Ovary (tissue), 10 donors: ENCODE measurements at places on chromosomes 6 and 20. TPM values are rescaled to one million over a fixed set of nuclear protein-coding genes. Genes with fewer than 3 reads are reported as not detected.

The PIGT gene
- 75.2 TPM for total RNA-seq

The TRAPPC3L gene
- total RNA-seq = not detected

The TSPO2 gene
- total RNA-seq = not detected

The KIF25 gene
- total RNA-seq = not detected

The HLA-DOA gene
- total RNA-seq = 3.0 TPM

The ANKEF1 gene
- 6.9 TPM for total RNA-seq

The COX7A2 gene
- 202 TPM for total RNA-seq

- DNase-seq = no peak
- no peaks in the 10 kb centered on the region for H3K36me3 ChIP-seq
- no peak overlapping the region for H3K4me3 ChIP-seq
- no peaks in the 10 kb centered on the region for H3K27me3 ChIP-seq
These were observed 213.7 kb upstream of the CITED2 start for GRCh38 chr6:139588076-139588639.

DNA sequence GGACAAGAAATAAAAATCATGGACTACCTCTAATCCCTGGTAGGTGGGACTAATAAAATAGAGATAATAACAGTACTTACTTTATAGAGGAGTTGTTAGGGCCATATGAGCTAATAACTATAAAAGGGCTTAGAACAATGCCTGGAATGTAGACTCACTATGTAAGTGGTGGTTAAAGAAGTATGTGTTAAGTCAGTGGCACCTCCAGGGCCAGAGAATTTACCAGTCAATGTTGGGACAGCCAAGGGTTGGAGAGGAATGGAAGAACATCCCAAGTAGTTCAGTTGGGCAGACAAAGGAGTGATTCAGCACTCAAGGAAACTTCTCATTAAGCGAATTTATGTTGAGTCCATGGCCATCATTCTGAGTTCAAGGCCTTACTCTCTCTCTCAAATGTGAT, 116.8 kb downstream of the OTOR start:
- H3K4me1 ChIP-seq = no peaks in the 10 kb centered on the region
- DNase-seq = no peak
- H3K27me3 ChIP-seq = no peaks in the 10 kb centered on the region
- H3K4me3 ChIP-seq = no peak overlapping the region
- H3K36me3 ChIP-seq = no peaks in the 10 kb centered on the region

- H3K4me3 ChIP-seq = no peak overlapping the region
- no peaks in the 10 kb centered on the region for H3K36me3 ChIP-seq
- H3K27me3 ChIP-seq = no peaks in the 10 kb centered on the region
- no peak overlapping the region for H3K27ac ChIP-seq
- no peak for DNase-seq
These were observed 11.6 kb upstream of the CD164 start for GRCh38 chr6:109393886-109394281.

DNA sequence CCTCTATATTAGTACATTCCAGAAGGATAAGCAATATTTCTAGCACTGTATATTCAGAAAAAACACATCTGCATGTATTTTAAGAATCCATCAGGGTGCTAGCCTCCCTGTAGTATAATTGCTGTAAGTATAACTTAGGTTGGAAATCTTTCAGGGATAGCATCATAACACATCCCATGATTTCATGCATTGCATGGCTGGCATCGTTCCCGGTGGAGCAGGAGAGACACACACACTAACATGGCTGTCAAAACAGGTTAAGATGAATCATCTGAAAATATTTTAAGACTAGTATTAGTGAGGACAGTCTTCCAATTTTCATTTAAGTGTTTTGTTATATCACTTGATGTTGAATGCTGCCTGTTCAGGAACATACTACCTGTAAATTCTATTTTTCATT, 32.1 kb upstream of the CENPW start:
- no peaks in the 10 kb centered on the region for H3K4me1 ChIP-seq
- no peak overlapping the region for H3K27ac ChIP-seq
- H3K36me3 ChIP-seq = no peaks in the 10 kb centered on the region
- no peak for DNase-seq
- H3K27me3 ChIP-seq = no peaks in the 10 kb centered on the region

GRCh38 chr6:116444575-116444974, 16.6 kb upstream of the CALHM6 start:
- H3K27me3 ChIP-seq = no peaks in the 10 kb centered on the region
- peaks cover 5% of the 10 kb centered on the region for H3K4me1 ChIP-seq
- H3K4me3 ChIP-seq = no peak overlapping the region
- H3K36me3 ChIP-seq = no peaks in the 10 kb centered on the region
- no peak overlapping the region for H3K27ac ChIP-seq
- DNase-seq = no peak

DNA sequence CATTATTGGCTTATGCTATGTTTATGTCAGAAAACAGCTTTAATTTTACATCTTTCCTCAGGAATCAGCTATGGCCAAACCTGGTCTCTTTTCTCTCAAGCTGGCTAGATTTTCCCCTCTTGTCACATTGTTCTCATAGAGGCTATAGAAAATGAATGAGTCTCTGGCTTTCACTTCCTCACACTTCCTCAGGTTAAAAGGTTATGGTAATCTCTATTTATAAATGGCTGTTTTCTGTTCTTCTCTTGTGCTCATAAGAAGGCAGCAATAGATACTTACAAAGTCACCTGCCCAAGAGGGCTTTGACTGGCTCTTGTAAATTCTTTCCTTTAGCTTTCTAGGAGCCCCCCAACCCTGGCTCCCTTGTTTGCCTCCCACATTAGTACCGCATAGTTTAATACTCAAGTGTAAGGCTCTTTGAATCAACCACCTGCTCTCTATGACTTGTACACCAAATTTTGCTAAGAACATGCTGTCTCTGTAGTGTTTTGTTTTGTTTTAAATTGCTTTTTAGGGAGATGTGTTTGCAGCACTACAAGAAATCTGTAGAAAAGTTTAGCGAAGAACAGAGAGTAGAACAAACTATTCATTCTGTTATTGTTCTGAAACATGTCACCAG, 897.4 kb upstream of the CITED2 start:
- H3K27ac ChIP-seq = peak overlapping the region; percentile 6
- H3K4me3 ChIP-seq = no peak overlapping the region
- H3K4me1 ChIP-seq = peaks cover 2% of the 10 kb centered on the region
- no peaks in the 10 kb centered on the region for H3K36me3 ChIP-seq

GRCh38 chr6:118306392-118307238, 241.5 kb upstream of the PLN start:
- H3K36me3 ChIP-seq = no peaks in the 10 kb centered on the region
- H3K4me3 ChIP-seq = no peak overlapping the region

GRCh38 chr6:26223228-26223627, 136.0 kb downstream of the HFE start:
- H3K27ac ChIP-seq = no peak overlapping the region
- DNase-seq = no peak
- H3K27me3 ChIP-seq = no peaks in the 10 kb centered on the region
- no peaks in the 10 kb centered on the region for H3K36me3 ChIP-seq
- H3K4me1 ChIP-seq = peaks cover 7% of the 10 kb centered on the region

GRCh38 chr6:128005009-128005408, 104.2 kb upstream of the THEMIS start:
- no peaks in the 10 kb centered on the region for H3K4me1 ChIP-seq
- no peaks in the 10 kb centered on the region for H3K27me3 ChIP-seq
- H3K36me3 ChIP-seq = no peaks in the 10 kb centered on the region
- no peak overlapping the region for H3K4me3 ChIP-seq
- H3K27ac ChIP-seq = no peak overlapping the region
- no peak for DNase-seq

DNA sequence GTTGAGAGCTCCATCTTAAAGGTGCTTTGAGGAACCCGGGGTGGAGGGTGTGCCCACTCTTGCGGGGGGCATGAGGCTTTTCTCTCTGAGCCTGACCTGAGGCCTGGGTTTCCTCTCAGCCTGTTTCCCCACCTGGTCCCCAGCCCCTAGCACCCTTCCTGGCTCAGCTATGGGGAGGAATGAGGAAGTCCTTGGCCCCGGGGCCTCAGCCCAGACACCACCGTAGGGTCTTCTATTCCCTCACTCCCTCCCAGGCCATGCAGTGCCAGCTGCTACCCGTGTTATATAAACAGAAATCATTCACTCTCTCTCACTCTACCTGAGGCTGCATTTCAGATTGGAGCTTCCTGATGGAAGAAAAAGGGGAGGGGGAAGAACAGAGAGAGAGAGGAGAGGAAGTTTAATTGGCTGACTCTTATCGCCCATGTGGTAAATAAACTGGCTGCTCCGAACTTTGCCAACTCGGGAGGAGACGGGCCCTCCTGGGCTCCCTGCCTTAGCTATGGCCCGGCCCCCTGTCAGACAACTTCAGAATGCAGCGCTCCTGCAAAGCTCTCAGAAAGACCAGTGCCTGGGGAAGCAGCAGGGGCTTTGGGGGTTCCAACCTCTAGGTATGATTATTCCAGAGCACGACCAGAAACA, 2.8 kb downstream of the CDH22 start:
- no peak overlapping the region for H3K27ac ChIP-seq
- no peak overlapping the region for H3K4me3 ChIP-seq
- no peaks in the 10 kb centered on the region for H3K4me1 ChIP-seq
- no peaks in the 10 kb centered on the region for H3K27me3 ChIP-seq

DNA sequence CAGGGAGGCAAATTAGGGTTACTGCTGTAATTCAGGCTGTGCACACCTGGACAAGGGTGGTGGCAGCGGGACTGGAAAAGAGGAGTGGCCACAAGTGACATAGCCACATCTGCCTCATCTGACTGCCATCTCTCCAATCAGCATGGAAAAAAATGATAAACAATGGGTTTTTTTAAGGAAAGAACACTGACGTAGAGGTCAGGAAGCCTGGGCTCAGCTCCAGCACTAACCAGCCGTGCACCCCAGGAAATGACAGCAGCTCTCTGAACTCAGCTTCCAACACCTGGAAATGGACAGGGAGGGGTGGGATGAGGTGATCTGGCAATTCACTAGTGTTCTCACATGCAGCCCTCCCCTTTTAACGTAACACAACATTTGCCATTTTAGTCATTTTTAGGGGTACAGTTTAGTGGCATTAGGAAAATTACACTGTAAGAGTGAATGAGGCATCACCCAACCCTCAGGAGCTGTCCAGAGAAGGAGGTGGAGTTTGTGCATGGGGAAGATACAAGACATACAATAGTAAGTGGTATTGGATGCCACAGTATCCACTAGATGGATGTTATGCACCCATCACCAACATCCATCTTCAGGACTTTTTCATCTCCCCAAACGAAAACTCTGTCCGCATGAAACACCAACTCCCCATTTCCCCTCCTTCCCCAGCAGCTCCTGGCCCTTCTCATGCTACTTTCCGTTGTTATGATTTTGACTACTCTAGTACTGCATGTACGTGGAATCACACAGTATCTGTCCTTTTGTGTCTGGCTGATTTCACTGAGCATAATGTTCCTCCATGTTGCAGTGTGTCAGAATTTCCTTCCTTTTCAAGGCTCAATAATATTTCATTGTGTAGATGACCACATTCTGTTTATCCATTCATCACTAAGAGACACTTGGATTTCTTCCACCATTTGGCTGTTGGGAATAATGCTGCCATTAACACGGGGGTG, 215.5 kb upstream of the ECI2 start:
- H3K27me3 ChIP-seq = no peaks in the 10 kb centered on the region
- no peak overlapping the region for H3K4me3 ChIP-seq
- H3K36me3 ChIP-seq = no peaks in the 10 kb centered on the region
- H3K4me1 ChIP-seq = no peaks in the 10 kb centered on the region

DNA sequence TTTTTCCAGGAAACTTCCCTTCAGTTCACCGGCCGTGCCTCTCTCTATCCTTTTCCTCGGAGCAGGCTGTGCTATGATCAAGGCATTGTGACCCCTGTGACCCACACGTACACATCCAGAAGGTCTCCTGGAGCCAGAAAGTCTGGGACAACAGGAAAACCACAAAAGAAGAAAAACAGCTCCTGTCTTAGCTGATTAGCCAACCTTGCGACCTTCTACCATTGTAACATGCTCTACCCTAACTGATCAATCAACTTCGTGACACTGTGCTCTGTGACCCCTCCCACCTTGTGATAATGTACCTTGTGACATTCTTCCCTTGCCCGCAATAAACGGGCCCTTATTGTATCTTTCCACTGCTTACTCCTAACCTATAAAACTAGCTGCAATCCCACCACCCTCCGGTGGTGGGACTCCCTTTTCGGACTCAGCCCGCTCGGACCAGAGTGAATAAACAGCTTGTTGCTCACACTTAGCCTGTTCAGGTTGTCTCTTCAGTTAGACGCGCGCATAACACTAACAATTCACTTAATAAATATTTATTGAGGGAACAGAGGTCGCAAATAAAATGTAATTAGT, 24.2 kb downstream of the ZNF311 start:
- H3K36me3 ChIP-seq = no peaks in the 10 kb centered on the region
- H3K27ac ChIP-seq = no peak overlapping the region
- peaks cover 3% of the 10 kb centered on the region for H3K4me1 ChIP-seq
- H3K27me3 ChIP-seq = no peaks in the 10 kb centered on the region

GRCh38 chr6:124073820-124074587, 270.3 kb downstream of the NKAIN2 start:
- H3K27ac ChIP-seq = no peak overlapping the region
- no peaks in the 10 kb centered on the region for H3K36me3 ChIP-seq
- no peak overlapping the region for H3K4me3 ChIP-seq
- no peak for DNase-seq
- H3K4me1 ChIP-seq = no peaks in the 10 kb centered on the region
- no peaks in the 10 kb centered on the region for H3K27me3 ChIP-seq

DNA sequence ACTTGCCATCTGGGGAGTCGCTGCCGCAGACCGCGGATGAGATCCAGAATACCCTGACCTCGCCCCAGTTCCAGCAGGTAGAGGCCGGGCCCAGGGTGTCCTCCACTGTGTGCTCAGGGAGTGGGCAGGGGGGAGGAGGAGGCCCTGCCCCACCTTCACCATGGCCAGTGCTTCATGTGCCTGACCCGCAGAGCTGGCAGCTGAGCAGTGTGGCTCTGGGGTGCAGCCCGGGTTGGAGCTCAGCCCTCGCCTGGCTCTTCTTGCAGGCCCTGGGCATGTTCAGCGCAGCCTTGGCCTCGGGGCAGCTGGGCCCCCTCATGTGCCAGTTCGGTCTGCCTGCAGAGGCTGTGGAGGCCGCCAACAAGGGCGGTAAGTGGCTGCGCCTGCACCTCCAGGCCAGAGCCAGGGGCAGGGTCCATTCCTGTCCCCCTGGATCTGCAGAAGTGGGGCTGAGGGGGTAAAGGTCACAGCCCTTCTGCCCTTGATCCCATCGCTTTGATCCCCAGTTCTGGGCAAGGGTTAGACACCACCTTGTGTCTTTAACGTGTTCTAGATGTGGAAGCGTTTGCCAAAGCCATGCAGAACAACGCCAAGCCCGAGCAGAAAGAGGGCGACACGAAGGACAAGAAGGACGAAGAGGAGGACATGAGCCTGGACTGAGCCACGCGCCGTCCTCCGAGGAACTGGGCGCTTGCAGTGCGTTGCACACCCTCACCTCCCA, 5.5 kb downstream of the ADRM1 start:
- DNase-seq = no peak
- H3K4me1 ChIP-seq = peaks cover 11% of the 10 kb centered on the region
- no peaks in the 10 kb centered on the region for H3K36me3 ChIP-seq
- H3K27ac ChIP-seq = no peak overlapping the region
- H3K27me3 ChIP-seq = no peaks in the 10 kb centered on the region

GRCh38 chr6:140663772-140664171, 1289.3 kb upstream of the CITED2 start:
- H3K36me3 ChIP-seq = no peaks in the 10 kb centered on the region
- DNase-seq = no peak
- H3K4me3 ChIP-seq = no peak overlapping the region
- H3K27ac ChIP-seq = no peak overlapping the region
- no peaks in the 10 kb centered on the region for H3K27me3 ChIP-seq
- no peaks in the 10 kb centered on the region for H3K4me1 ChIP-seq
